Stimulated activated CD4-positive, alpha-beta T cell treated with anti-CD3 and anti-CD28 coated beads, Interleukin-4, amount 100 ng/mL, for 1 hour (primary cell): ENCODE measurements at places on chromosomes 6 and 20.

- DNase-seq: no peak
Observed at GRCh38 chr6:142822842-142823241, 122.1 kb downstream of the HIVEP2 start.

DNA sequence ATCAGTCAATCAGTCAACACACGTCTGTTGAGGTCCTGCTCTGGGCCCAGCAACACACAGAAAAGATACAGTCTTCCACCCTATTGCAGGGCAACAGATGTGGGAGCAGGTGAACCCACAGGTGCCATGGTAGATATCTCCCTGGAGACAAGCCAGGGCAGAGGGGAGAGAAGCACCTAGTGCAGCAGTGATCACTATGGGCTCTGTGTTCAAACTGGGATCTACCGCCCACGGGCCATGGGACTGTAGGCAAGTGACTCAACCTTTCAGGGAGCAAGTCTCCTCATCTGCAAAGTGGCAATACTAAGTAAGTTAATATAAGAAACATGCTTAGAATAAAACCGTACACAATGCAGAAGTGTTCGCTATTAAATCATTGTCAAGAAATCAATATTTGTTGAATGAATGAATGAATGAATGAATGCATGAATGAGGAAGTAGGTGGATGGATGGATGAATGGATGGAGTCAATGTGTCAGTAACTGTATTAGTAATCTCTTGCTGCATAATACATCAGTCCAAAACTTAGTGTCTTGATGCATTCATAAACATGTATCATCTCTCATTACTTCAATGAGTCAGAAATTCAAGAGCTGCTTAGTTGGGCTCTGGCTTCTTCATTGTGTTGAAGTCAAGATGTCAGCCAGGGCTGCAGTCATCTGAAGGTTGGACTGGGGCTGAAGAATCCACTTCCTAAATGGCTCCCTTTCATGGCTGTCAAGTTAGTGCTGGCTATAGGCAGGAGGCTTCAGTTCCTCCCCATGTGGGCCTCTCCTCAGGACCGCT, 31.9 kb upstream of the NFATC2 start:
- DNase-seq: peak; percentile 39

DNA sequence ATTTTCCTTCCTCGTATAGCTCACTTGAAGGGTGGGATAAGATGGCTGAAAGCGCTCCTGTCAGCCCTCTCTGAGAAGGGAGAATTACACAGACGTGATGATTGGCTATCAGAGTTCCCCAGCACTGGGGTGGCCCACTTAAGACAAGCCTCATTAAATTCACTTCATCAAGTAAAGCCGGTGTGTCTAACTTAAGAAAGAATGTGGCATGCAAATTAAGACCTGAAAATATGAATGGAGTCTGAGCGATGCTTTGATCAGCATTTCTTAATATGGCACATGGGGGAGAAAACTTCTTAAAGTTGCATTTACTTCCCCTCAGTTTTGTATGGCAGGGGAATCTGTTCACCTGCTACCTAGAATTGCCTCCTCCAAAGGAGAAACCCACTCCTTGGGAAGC, 369.3 kb downstream of the FARS2 start:
- no peak for DNase-seq

GRCh38 chr20:59726281-59726595, 121.9 kb downstream of the PHACTR3 start:
- no peak for DNase-seq

DNA sequence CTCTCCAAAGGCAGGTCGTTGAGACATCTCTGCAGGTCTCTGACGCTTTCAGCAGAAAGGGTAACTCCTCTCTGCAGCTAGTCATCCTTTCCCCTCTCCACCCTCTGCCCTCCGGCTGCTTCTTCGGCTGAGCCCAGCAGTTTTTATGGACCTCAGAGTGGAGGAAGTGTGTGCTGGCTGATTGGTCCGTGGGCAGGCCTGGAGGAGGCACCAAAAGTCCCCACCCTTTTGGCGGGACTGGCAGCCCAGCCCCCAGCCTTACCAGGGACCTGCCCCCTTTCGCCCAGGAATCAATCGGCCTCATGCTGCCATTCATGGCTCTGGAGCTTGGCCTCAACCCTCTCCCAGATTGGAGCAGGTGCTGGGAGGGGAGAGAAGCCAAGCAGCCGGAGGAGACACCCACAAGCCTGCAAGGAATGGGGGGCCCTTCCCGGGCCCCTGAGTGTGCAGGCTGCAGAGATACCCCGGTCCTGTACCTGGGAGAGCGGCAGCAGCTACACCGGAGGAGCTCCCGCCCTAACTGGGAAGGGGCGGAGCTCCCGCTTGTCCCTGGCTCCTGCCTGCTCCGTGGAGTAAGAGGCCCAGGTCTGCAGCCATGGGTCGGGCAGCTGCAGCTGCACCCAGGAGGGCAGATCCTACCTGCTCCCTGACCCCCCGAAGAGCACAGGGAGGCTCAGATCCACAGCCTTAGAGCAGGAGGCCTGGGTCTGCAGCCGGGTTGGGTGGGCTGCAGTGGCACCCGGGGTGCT, 170.3 kb upstream of the SOX4 start:
- no peak for DNase-seq

GRCh38 chr6:130928158-130928912, 101.1 kb downstream of the SMLR1 start:
- DNase-seq: no peak

DNA sequence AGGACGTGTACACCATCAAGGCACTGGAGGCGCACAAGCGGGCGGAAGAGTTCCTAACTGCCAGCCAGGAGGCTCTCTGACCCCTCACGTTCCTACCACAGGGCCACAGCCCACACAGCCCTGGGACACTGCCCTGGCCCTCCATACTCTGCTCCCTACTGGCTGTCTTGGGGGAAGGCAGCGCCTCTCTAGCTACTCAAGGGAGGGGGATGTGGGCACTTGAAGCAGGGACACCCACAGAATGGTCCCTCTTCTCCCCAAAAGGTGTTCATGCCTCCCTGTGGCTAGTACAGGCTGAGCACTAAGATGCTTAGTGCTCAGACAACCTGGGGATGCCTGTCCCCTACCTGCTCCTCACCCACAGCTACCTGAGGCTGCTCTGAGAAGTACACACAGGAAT, 2.5 kb downstream of the MEA1 start:
- DNase-seq: no peak

GRCh38 chr6:119190176-119190575, 111.7 kb upstream of the FAM184A start:
- DNase-seq: no peak

DNA sequence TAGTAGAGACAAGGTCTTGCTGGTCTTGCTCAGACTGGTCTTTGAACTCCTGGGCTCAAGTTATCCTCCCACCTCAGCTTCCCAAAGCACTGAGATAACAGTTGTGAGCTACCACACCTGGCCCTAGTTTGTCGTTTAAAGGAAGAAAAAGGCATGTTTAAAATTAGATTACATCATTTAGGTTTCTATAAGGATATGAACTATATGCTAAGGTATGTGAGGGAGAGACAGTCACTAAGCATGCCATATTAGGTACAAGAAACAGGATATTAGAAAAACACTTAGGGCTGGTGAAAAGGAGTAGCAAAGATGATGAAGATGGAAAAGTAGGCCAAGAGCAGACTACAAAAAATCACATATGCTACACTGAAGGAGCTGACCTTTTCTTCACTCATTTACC, 106.4 kb downstream of the ASCC3 start:
- no peak for DNase-seq

DNA sequence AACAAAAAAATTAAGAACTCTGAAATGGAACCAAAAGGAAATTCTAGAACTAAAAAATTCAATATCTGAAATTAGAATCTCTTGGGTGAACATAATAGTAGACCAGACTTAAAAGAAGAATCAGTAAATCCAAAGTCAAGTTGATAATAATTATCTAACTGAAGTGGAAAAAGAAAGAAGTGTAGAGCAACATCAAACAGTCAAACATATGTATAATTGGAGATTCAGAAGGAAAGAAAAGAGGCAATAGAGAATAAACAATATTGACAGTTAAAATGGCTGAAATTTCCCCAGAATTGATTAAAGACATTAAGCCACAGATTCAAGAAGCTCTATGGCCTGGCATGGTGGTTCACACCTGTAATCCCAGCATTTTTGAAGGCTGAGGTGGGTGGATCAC, 383.6 kb downstream of the PREX1 start:
- DNase-seq: no peak

GRCh38 chr20:63442100-63442493, 30.4 kb downstream of the KCNQ2 start:
- DNase-seq: peak; percentile 68

GRCh38 chr20:12243327-12243726, 325.6 kb downstream of the BTBD3 start:
- DNase-seq: no peak

DNA sequence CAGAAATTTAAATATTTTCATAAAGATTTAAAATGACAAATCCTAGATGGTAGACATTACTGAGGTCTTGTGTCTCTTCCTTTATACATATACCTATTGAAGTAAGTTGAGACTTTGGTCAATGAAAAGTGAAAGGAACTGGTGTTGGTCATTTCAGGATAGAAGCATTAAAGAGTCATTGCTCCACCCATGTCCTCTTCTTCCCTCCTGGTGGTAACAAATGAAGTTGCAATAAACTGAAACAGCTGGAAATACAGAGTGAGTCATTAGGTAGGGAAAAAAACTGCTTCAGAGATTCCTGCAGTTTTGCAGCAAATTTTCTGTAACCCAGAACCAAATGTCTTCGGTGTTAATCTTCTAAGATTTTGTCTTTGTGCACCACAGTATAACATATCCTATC, 448.0 kb downstream of the EYS start:
- no peak for DNase-seq

- no peak for DNase-seq
Observed at GRCh38 chr6:85490516-85491248, 40.8 kb downstream of the NT5E start.

DNA sequence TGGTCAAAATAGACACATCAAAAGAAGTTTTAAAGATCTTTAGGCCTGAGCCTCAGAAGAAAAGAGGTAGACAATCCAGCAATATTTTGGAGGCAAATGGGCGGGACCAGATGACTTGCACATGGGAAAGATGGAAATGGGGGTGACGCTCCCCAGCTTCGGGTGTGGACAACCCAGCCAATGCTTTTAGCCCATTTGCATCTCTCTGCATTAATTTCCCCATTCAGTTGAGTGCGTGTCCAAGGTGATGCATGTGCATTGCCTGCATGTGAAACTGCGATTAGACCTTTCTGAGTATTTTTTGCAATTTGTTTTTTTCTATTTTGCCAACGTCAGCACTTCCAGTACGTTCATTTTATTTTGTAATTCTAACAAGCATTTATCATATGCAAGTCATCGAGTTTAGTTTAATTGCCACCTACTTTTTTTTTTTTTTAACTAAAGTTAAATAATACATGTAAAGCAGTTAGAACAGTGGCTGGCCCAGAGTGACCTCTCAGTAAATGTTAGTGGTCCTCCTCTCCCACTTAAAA, 24.2 kb downstream of the PDRG1 start:
- DNase-seq: no peak

DNA sequence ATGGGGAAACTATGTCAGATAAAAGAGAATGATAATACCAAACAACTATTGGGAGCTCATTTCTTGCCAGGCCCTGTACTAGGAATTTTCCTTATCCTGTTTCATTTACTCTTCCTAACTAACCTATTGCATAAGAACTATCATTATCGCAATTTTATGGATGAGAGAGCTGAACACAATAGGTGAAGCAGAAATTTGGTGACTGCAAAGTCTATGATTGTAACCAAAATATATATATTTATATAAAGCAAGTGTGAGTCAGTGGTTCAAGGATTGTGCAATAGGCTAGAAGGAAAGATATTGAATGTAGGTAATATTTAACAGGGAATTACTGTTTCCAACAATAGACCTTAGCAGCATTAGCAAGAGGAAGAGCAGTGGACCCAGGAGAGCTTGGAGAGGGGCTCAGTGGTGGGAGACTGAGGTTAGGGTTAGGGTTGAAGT, 181.1 kb upstream of the TENT5A start:
- DNase-seq: no peak

GRCh38 chr20:1809611-1810510, 85.3 kb upstream of the SIRPA start:
- no peak for DNase-seq

DNA sequence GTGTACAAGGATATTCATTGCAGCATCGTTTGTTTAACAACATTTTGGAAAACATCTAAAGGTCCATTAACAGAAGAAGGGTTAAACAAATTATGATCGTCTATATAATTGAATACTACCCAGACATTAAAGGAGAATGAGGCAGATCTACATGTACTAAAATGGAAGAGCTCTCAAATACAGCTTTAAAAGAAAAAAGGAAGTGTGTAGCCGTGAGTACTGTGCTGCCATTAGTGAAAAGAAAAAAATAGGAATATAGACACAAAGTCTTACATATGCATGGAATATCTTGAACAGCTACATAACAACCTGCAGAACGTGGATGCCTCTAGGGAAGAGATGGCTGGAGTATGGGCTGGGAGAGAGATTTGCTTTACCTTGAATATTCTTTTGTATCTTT, 37.9 kb downstream of the PRDM1 start:
- no peak for DNase-seq

DNA sequence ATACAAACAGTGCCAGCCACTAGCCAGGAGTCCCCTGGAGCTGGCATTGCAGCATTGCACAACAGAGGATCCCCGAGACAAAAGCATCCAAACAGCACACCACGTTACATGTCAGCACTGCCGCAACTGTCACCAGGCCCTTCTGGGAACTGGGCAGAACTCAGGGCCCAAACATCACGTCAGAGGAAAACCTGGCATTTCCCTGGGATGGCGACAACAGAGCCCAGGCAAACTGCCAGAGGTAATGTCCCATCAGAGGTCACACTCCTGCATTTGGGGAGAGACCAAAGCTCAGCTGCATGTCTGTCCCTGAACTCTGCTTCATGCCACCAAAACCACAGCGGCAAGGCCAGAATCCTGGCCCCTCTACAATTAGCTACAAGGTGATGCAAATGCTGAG, 36.3 kb downstream of the PPP1R3G start:
- no peak for DNase-seq

GRCh38 chr6:71533939-71534379, 245.3 kb downstream of the OGFRL1 start:
- no peak for DNase-seq
